ENCODE measurements at places on chromosomes 2 and 18.

DNA sequence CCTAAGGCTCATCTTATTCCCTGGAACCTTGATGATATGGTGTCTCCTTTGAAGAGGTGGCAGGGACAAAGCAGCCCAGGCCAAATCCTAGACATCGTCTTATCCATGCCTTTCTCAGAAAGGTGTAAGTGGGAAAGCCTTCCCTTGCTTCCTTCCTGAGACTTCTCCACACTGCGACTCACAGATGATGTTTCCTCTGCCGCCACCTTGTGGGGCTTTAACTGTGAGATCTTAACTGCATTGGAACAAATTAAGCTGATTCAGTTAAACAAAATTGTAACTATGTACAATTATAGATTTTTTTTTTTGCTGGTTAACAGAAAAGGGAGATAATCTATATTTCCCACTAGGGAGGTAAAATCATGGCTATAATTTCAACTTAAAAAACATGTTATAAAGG, 10.0 kb upstream of the GCA start:
- DNase-seq, result no peak

DNA sequence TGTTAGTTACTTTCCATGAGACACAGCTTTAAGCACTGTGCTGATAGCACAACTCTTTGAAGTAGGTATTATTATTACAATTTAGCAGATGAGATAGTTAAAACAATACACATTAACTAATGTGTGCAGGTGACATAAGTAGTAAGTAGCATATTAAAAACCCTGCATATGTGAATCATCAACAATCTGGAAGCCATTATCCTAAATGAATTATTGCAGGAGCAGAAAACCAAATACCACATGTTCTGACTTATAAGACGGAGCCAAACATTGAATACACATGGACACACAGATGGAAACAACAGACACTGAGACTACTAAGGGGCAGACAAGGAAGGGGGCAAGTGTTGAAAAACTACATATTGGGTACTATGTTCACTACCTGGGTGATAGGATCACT, 300.3 kb upstream of the GULP1 start:
- DNase-seq, result no peak

DNA sequence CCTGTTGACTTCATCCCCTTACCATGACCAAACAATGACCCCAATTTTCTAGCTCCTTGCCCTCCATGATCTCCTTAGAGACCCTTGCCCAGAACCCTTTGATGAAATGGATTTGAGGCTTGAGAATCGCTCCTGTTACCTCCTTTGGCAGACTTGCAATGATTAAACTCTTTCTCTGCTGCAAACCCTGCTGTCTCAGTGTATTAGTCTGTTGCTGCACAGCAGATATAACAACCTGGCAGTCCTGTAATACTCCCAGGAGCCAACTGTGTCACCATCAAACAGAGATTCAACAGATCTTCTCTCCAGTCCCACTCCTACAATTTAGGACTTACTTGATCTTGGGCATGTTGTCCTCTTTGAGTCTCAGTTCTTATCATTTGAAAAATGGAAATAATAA, 242.9 kb downstream of the HRH4 start:
- no peak for DNase-seq

DNA sequence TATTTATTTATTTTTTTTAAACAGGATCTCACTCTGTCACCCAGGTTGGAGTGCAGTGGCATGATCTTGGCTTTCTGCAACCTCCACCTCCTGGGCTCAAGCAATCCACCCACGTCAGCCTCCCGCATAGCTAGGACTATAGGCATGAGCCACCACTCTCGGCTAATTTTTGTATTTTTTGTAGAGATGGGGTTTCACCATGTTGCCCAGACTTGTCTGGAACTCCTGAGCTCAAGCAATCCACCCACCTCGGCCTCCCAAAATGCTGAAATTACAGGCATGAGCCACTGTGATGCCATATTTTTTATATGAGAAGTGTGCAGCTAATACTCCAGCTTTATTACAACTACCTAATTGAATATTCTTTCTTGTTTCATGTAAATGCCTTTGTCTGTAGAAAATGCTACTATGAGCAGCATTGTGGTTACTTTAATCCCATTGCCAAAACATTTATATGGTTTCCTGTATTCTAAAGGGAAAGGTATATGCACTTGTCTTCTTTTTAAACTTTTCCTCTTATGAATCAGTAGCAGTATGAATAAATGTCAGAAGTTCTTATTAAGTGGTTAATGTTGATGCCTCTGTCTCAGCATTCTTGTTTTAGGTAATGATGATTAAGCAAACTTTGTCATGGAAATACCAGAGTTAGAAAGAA, 9.5 kb upstream of the BCL2L11 start:
- DNase-seq, result no peak

- DNase-seq, result peak; percentile 26
These were observed 18.2 kb upstream of the PCBP1 start for GRCh38 chr2:70069049-70069448.

GRCh38 chr2:118386641-118387302, 298.5 kb downstream of the INSIG2 start:
- DNase-seq, result no peak

DNA sequence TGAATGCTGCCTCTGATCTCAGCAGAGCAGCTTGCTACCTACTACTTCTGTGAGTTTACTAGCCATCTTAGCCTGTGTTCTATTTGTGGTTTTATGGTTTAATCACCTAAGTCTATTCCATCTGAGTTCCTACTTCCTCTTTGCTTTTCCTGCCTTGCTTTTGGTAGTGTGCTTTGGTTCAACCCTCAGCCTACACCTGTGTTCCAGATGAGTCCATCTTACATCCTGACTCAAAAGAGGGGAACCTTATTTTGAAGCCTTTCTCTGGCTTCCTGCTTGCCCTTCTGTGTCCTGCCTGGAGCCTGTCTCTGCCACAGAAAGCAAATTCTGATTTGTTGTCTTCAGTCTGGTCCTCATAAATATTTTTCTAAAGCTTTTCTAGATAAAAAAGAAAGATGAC, 530.3 kb upstream of the MEX3C start:
- DNase-seq, result no peak

- DNase-seq, result no peak
These were observed 2.9 kb downstream of the ACKR3 start for GRCh38 chr2:236572482-236572881.

GRCh38 chr2:31255911-31256571, 22.1 kb downstream of the EHD3 start:
- no peak for DNase-seq

- DNase-seq, result no peak
These were observed 63.1 kb downstream of the SPOPL start for GRCh38 chr2:138564586-138565229.

DNA sequence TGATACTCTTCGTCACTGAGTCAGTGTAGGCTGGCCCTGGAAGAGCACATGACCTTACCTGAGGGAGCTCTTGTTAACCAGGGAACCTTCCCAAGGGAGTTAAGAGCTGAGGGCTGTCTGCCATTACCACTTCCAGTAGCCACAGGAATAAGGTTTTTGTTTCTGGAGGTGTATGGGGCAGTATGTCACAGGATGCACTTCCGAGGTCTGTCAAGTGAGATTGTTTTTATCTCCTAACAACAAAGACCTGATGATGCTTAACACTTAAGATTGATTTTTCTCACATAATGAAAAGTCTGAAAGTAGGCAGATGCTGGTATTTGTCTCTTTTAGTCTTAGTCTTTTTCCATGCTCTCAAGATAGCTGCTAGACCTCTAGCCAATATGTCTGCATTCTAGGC, 41.8 kb downstream of the PSMA8 start:
- no peak for DNase-seq

- no peak for DNase-seq
These were observed 243.9 kb downstream of the TRIB2 start for GRCh38 chr2:12960671-12961070.

DNA sequence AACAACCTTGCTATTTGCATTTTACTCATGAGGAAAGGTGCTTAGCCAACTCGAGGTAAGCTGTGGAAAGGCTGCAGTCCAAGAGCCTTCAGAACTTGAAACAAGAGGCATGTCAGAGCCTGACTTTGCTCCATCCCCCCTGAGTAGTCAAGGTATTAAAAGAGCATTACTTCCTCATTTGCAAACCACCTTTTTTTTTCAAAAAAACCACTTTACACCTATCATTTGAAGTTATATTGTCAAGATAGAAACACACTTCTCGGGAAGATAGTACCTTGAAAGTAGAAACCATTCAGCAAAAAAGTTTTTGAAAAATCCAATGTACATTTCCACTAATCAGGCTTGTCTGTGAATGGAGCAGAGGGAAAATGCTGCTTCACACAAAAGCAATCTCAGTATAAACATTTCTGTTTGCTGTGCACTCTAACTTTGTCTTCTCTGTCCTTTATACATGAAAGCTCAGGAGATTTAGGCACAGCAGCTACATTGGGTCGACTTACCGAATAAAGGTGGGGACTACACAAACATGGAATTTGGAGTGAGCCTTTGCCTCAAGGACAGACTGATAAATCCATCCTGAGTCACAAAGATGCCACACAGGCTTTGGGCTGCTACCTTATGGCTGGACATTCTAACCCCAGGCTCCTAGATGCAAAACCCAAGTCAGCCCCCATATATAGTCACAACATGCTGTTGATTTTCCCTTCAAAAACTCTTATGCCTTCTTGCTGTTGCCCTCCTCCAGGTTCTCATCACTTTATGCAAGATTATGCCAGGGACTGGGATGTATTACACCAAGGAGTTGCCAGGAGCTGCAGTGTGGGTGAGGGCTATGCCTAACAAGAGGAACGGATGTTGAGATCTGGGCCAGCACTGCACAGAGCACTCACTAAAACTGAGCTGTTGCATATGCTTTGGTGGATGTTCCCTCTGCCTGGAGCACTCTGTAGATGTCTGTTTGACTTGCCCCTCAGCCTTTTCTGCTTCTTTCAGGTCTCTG, 41.4 kb upstream of the EML4 start:
- DNase-seq, result no peak

GRCh38 chr18:68438983-68439382, 275.9 kb downstream of the TMX3 start:
- no peak for DNase-seq

DNA sequence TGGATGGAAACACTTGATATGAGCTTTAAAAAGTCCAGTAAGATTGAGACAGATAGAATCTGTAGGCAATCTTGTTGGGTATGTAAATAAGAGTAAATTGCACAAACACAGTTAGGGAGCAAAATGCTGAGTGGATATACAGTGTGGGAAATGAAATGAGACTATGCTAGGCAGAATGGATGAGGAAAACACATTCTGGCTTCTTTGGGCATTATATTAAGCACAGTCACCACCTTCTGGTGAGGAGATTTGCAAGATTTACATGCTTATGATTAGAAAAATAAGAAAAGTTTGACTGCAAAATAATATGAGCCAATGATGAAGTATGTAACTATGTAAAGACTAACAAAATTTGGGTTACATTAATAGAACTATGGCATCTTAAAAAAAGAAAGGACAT, 2165.0 kb upstream of the CELF4 start:
- no peak for DNase-seq

GRCh38 chr2:174835797-174836255, 71.6 kb upstream of the CHRNA1 start:
- DNase-seq, result no peak

GRCh38 chr2:172216477-172216876, 113.8 kb upstream of the DLX2 start:
- DNase-seq, result no peak

DNA sequence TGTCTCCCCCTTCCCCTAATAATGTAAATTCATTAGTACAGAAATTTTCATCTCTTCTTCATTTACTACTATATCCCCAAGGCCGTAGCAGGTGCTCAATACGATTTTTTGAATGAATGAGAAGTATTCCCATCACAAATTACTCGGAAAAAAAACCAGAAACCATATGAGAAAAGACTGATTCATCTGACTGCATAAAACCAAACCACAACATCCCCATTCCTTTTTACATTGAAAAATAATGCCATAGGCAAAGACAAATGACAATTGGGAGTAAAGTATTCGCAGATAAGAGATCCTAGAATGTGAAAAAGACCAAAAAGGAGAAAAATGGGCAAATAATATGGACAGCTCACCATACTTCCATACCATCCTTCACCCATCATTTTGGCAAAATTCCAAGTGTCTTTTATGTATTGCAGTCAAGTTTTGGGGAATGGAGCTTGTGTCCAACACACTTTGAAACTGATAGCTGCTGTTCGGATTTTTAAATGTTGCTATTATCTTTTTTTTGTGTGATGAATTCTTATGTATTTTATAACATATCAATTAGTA, 1.5 kb downstream of the ZC3H8 start:
- no peak for DNase-seq

GRCh38 chr2:118492335-118492734, 355.1 kb downstream of the EN1 start:
- DNase-seq, result no peak

DNA sequence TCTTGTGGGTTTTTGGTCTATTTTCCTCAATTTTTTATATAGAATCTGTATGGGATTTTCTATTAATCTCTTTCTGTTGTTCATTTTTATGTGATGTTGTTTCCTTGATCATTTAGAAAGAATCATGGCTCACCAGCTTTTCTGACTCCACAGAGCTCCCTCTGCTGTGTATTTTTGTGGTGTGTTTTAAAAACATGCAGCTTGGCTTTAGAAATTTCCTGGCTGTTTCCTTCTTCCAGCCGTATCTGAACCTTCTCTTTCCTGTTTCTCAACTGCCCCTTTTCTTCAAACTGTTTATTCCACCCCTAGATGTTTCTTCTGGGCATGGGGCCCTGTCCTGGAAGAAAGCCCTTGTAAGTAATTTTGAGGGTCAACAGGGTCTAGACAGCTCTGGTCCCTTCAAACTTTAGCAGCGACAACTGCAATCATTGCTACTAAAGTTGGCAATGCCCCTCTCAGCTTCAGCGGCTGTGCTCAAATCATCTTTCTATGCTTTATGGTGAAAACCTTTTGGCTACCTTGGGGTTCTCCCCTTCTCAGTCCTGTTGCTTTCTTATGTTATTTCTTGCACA, 17.6 kb upstream of the COPS8 start:
- DNase-seq, result no peak

DNA sequence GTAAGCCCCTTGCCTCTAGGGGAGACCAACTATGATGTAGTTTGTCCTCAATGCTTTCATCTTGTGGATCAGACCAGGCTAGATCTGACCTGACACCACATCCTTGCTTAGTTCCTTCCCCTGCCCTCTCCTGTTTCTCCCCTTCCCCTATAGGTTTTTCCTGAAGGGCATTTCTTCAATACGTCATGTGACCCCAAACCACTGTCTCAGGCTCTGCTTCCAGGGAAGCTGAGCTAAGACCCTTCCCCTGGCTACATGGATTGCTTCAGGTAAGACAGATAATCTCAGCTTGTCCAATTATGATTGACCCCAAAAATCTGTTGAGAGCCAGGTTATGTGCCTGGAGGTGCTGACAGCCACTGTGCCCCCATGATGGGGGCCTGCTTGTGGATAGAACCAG, 22.6 kb upstream of the TTL start:
- DNase-seq, result no peak

DNA sequence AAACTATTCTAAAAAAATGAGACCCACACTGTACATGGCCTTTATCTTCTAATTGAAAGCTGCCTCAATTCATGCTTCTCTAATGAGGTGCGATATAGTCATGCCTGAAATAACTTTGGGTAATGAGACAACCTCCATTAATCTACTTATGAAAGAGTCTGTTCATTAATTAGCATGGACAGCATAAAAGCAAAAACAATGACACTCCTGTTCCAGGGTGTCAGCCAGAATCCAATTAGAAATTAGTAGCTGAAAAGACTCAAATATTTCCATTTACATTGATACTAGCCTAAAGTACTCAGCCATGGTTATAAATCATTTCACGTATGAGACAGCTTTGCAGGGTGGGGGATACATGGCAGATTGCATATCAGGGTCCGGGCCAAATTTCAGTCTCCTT, 288.7 kb downstream of the AKAIN1 start:
- no peak for DNase-seq

- no peak for DNase-seq
These were observed at the start of gene DNAJC5G for GRCh38 chr2:27275211-27276150. TSS of gene DNAJC5G (plus strand) at chr2:27275433. CDS start at chr2:27276729, 1,296 bp downstream.

- no peak for DNase-seq
These were observed 17.4 kb downstream of the IRS1 start for GRCh38 chr2:226782092-226782713.
